ENCODE measurements at places on chromosomes 7 and 10.
A peak's percentile ranks its signal among the peaks of the same experiment; 100 is the strongest.

GRCh38 chr7:112101201-112101846 lies 104.9 kb downstream of the DOCK4 start:
- DNase-seq: no peak

DNA sequence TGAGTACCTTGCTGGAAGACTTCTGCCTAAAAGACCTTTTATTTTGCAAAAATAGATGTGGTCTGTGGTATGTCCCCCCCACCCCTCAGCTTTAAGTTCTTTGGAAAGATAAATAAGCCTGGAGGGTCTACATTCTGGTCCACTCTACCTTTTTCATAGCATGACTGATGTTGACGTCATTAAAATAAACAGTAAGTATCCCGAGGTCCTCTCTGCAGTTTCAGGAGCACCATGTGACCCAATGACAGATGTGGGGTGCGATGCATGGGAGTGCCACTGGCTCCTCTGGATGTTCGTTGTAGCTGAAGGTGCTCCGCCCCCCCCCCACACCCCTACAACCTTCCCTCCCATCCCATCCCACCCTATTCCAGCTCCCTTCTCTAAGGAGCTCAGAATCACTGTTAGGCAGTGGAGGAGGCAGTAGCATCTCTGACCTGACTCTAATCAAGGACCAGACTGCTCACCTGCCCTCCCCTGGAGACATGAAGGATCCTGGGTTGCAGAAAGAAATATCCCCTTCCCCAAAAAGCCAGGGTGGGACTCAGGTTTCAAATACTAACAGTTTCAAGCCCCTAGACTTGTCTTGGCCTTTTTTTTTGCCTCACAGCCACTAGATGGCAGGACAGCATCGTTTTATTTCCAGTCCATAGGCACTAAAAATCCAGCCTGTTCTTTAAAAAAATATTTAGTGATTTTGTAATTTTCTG lies 25.1 kb downstream of the CASP7 start:
- no peak for DNase-seq

GRCh38 chr7:151306374-151306773 lies 35.2 kb upstream of the NUB1 start:
- no peak for DNase-seq

DNA sequence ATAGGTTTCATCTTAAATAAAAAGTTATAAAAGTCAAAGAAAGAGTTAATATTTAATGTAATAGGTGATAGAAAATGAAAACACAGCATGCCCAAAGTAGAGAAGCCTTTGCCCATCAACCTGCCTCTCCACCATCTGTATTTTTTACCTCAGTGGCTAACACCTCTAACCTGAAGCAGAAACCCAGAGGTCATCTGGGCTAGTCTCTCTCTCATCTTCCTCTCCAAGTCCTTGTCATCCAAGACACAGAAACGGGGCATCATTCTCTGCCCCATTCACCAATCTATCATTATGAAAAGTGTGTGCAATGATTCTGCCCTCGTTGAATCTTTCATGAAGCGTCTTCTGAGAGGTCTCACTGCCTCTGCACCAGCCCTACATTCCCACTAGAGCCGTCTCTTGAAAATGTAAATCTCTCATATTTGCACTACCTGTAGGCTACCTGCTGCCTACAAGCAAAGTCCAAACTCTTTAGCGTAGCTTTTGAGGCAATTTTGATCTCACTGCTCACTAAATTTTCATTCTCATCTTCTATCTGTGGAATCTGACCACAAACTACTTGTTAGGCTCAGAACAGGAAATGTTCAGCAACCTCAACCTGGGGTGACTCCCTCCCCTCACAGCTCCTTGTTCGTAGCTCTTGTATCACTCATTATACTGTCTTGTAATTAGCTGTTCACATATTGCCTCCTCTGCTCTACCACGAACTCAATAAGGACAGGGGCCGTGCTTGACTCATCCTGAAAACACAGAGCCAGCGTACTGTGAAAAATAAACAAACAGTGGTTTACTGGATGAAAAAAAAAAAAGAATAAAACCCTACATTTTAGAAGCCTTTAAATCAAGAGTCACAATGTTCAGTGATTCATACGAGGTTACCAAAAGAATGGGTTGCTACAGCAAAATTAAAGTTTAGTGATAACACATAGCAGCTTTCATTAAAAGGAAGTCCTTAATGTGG lies 83.1 kb downstream of the CTNNA3 start:
- no peak for DNase-seq

DNA sequence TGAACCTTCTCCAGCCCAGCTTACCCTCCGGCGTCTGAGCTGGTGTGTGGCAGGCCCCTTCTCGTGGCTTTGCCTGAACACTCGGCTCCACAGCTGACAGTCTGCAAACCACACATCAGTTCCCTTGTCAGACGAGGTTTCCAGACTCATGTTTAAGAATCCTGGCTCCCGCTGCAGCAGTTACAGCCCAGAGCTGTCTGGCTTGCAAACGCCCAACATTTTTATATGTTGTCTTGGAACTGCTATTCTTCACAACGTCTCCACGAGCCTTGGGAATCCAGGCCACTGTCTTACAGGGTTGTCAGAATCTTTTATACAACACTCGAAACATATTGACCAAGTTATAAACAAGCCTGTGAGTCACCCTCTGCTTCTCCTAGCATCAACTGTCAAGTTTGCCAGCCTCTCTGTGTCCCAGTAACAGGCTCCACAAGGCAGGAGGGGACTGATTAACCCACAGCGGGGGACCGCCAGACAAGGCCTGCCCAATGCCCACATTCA lies 68.1 kb downstream of the TNS3 start:
- DNase-seq: peak; percentile 94

GRCh38 chr10:93438613-93439253 lies 43.4 kb downstream of the MYOF start:
- no peak for DNase-seq

GRCh38 chr7:131844369-131844768 lies 287.9 kb upstream of the PODXL start:
- no peak for DNase-seq

Data from AG04450 (cell line).